Daoy (cell line): ENCODE measurements at places on chromosomes 5 and 9.

DNA sequence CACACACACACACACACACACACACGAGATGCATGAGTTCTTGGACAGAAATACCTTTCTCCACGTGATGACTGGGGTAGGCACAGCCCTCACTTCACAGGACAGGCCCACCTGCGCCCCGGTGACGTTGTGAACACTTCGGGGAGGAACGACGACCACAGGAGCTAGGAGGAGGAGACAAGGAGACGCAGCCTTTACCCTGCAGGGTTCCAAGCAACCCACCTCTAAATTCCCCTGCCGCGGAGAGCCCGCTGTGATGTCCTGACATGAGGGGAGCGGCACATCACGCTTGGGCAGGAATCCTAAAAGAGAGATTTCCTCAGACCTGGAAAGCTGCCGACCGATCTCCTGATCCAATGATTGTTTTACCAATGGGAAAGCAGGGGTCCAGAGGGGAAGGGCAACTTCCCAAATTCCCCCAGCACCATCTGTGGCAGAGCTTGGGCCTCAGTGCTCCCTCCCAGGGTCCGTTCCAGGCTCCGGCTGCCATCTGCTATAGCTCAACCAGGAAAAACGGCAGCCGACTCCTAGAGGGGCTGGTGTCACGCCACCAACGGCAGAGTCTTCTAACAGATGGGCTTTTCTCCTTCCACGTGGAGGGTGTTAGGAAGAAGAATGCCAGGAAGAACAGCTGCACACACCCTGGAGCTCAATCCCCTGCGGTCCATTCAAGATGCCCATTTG, 10.1 kb downstream of the IGFBPL1 start:
- no peak for DNase-seq

- peak; percentile 58 for DNase-seq
Observed at GRCh38 chr9:105385381-105385985, 62.4 kb upstream of the FSD1L start.

DNA sequence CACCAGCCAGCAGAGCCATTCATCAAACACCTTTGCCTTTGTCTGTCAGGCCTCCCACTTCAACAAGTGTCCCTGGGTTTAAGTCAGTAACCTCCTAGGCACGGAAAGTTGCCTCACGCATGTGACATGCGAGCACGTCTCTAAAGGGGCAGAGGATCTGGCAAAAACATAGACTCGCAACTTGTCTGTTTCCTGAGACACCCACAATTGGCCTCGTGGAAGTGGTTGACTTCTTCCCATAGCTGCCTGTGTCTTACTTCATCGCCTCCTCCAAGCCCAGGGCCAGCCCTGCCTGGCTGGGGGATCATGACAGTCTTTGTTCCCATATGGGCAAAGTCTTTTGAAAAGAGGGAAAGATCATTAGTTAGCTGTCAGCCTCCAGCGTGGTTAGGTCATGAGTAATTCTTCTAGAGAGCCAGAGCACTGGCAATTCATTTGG, 35.5 kb upstream of the GLRX start:
- peak; percentile 72 for DNase-seq

DNA sequence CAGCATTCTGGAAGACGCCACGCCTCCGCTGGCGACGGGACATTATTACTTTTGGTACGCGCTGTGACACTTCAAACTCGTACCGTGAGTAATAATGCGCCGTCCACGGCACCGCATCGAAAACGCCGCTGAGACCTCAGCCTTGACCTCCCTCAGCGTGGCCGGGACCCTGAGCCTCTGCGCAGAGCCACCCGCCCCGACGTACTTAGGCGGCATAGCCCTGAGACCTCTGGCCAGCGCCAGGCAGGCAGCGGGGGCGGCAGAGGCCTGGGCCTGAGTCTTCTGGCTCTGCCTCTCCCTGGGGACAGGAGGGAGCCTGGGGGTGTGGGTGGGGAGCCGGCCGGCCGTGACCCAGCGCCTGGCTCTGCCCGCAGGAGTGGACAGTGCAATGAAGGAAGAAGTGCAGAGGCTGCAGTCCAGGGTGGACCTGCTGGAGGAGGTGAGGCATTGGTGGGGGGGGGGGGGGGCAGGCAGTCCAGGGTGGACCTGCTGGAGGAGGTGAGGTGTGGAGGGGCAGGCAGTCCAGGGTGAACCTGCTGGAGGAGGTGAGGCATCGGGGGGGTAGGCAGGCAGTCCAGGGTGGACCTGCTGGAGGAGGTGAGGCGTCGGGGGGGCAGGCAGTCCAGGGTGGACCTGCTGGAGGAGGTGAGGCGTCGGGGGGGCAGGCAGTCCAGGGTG, 8.0 kb downstream of the EGFL7 start:
- no peak for DNase-seq

DNA sequence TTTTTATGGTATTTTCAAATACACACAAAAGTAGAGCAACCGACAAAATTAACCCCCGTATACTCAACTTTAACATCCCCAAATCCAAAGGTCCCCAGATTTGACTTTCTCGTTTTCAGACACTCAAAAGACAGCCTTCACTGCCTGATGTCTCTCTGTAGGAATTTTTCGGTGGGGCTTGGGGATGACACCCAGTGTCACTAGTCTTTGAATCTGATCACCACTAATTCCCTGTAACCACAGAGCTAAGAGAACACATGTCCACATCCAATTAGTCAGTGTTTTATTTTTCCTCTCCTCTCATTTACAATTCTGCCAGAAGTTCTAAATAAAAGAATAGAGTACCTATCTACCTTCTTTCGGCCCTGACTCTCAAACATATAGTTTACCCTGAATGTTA, 324.6 kb downstream of the ARL15 start:
- no peak for DNase-seq

DNA sequence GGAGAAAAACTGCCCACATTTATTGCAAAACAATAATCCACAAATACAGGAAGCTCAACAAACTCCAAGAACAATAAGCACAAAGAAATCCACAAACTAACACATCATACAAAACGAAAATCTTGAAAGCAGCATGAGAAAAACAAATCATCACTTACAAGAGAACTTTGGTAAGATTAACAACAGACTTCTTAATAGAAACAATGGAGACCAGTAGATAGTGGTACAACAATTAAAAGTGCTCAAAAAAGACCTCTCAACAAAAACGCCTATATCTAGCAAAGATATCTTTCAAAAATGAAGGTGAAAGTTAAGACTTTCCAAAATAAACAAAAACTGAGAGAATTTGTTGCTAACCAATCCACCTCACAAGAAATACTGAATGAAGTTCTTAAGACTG, 38.4 kb downstream of the CDKL3 start:
- no peak for DNase-seq

DNA sequence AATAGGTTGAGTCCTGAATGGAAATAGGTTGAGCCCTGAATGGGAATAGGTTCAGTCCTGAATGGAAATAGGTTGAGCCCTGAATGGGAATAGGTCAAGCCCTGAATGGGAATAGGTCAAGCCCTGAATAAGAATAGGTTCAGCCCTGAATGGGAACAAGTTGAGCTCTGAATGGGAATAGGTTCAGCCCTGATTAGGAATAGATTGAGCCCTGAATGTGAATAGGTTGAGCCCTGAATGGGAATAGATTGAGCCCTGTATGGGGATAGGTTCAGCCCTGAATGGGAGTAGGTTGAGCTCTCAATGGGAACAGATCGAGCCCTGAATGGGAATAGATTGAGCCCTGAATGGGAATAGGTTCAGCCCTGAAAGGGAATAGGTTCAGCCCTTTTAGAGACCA, 590.8 kb upstream of the ADAMTS16 start:
- no peak for DNase-seq

DNA sequence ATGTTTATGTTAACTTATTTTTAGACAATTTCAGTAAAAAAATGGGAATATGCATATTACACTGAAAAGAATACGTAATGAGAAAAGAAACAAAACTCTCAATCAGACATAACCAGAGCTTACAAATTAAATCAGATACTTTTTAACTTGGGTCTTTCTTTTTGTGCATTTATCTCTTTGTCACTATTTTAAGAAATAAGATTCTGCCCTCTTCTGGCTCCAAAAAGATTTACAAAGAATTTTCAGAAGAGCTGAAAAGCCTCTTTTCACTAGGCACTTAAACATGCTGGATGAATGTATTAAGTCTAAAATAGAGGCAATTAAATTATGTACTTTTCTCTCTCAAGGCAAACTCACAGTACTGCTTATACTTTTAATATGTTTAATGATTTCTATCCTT, 55.5 kb downstream of the CEP120 start:
- DNase-seq, result no peak

DNA sequence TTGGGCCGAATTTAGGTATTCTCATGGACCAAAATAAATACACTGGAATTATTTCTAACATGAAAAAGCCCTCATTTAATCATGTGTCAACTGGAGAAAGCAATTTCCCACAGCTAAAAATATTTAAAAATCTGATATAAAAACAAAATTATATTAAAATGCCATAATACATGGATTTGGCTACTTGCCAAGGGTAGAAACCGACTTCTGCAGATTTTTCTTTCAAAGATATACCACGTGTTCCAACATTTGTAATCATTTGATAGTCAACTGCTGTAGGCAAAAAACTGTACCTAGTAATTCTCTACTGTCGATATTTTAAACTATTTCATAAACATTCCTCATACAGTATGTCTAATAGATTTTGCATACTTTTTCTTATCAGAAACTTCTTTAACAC, 237.6 kb downstream of the FBXL17 start:
- DNase-seq, result no peak

GRCh38 chr9:22976454-22976853, 529.8 kb downstream of the DMRTA1 start:
- no peak for DNase-seq

DNA sequence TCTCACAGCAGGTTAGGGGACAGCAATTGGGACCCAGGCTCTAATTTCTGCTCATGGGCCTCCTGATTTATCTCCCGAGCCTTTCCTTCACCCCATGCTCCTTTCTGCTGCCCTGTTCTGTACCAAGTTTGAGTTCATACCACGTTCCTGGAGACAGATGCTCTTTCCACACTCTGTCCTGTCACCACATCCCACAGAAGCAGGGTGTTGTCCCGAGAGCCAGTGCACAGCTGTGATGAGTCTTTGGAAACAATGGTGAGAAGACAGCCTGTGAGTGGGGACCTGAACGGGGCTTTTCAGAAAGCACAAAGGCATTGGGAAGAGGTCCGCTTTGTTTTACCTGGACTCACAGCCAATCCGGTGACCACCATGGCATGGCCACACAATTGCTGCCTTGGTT, 17.4 kb downstream of the WDR31 start:
- DNase-seq, result no peak
